ENCODE measurements at places on chromosomes 3 and 15.

DNA sequence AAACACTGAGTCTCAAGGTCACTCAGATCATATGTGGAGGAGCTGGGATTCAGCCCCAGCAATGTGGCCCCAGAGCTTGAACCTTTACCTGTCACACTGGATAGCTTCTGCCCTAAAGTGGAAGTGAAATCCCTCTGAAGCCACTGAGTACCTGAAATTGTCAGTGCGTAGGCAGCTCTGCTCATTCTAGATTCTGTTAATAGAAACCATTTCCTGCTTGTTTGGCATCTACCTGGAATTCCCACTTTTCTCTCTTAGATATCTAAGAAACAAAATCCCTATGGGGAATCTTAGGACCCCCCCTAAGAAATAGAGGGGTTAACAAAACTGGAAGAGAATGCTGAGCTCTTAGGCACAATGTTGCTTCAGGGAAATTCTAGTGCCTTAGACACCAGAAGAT is 29.8 kb downstream of the FBXL22 start:
- no peak for DNase-seq

GRCh38 chr15:34993877-34994276 is 5.8 kb upstream of the ZNF770 start:
- peak; percentile 30 for DNase-seq

GRCh38 chr15:84594617-84595290 is 6.1 kb upstream of the ZSCAN2 start:
- DNase-seq: no peak

DNA sequence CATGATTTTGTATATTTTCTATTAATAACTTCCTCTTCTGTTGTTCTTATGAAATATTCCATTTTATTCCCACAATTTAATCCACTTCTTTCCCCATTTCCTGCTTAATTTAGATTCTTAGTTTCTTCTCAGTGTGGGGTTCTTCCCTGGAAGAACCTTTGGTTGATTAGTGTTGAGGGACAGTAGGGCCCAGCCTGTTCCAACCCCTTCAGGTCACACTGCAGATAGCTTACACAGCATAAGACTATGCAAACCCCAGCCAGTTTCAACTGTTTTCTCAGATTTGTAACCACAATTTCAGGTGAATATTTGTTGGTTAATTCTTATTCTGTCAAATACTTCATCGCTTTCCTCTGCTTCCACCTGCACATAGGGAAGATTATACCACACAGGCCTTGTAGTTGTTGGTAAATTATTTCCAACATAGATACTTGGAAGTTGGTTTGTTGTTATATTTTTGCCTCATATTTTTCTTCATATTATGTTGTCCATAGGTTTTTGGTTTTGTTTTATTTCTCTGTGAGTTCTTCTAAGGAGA is 34.7 kb downstream of the AADACL2 start:
- DNase-seq: no peak

DNA sequence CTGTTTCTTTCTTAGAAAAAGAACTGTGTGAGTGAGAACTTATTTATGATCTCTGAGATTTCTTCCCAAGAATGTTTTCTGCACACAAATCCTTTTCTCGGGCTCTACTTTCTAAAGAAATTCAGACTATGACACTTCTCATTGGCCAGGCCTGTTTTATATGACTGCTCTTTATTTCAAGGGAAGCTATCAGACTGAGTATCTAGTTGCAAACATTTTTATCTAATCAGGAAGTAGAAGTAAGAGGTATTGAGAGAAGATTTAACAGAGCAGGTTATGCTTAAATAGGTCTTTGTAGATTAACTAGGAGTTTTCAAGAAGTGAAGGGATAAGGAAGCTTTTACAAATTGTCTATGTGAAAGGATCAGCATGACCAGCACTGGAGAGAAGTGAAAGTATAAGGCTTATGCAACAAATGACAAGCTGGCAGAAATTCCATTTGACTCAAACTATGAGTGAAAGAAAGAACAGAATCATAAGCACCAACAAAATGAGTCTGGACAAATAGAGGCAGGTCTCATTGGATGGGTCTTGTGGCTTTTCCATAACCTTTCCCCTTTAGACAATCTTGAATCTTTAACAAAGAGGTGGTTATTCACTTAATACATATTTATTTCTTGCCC is 71.9 kb upstream of the CHL1 start:
- no peak for DNase-seq

GRCh38 chr15:61528581-61528910 is 299.4 kb upstream of the RORA start:
- DNase-seq: no peak
